ENCODE measurements at places on chromosomes 7 and 10.

GRCh38 chr10:16518822-16519221 is 2.9 kb downstream of the C1QL3 start:
- H3K36me3 ChIP-seq: no peaks in the 10 kb centered on the region
- H3K4me1 ChIP-seq: no peaks in the 10 kb centered on the region
- no peak for DNase-seq
- H3K4me3 ChIP-seq: no peak overlapping the region
- no peak overlapping the region for H3K27ac ChIP-seq

- H3K4me3 ChIP-seq: no peak overlapping the region
- H3K27me3 ChIP-seq: no peaks in the 10 kb centered on the region
- no peaks in the 10 kb centered on the region for H3K4me1 ChIP-seq
- DNase-seq: no peak
These were observed 193.4 kb upstream of the STEAP4 start for GRCh38 chr7:88500131-88500530.

DNA sequence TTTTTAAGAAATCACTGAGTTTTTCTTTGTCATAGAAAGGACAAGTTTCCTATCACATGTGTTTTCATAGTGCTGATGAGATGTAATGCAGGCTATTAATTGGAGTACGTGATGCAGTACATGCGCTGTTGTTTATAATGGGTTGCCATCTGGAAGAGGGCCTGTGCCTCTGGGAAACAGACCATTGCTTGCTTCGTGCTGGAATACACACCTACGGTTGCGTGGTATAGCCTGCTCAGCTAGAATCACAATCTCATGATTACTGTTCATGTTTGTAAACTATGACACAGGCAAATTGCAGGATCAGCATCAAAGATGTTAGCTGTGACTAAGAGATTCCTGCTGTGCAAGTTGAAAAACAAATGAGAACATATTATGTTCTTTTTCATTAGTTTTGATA is 107.2 kb upstream of the STEAP1B start:
- no peaks in the 10 kb centered on the region for H3K4me1 ChIP-seq
- DNase-seq: no peak
- H3K27ac ChIP-seq: no peak overlapping the region
- H3K27me3 ChIP-seq: no peaks in the 10 kb centered on the region

DNA sequence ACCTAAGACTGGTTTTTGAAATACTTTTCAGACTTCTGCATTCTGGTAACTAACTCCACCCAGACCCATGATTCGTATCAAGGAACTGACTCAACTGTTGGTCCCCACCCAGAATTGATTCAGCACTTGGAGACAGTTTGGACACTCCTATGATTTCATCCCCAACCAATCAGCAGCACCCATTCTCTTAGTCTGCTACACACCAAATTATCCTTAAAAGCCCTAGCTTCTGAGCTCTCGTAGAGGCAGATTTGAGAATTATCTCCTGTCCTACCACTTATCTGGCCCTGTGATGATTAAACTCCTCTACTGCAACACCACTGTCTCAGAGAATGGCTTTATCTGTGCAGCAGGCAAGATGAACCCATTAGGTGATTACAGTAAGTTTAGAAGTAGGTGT is 7.7 kb upstream of the GSTO1 start:
- peaks cover 45% of the 10 kb centered on the region for H3K4me1 ChIP-seq
- DNase-seq: no peak
- H3K36me3 ChIP-seq: no peaks in the 10 kb centered on the region
- H3K4me3 ChIP-seq: no peak overlapping the region
- no peak overlapping the region for H3K27ac ChIP-seq

GRCh38 chr7:24835643-24836042 is 78.4 kb upstream of the GSDME start:
- H3K36me3 ChIP-seq: peaks cover 17% of the 10 kb centered on the region
- H3K4me1 ChIP-seq: peaks cover 26% of the 10 kb centered on the region
- no peak overlapping the region for H3K27ac ChIP-seq
- H3K4me3 ChIP-seq: no peak overlapping the region

DNA sequence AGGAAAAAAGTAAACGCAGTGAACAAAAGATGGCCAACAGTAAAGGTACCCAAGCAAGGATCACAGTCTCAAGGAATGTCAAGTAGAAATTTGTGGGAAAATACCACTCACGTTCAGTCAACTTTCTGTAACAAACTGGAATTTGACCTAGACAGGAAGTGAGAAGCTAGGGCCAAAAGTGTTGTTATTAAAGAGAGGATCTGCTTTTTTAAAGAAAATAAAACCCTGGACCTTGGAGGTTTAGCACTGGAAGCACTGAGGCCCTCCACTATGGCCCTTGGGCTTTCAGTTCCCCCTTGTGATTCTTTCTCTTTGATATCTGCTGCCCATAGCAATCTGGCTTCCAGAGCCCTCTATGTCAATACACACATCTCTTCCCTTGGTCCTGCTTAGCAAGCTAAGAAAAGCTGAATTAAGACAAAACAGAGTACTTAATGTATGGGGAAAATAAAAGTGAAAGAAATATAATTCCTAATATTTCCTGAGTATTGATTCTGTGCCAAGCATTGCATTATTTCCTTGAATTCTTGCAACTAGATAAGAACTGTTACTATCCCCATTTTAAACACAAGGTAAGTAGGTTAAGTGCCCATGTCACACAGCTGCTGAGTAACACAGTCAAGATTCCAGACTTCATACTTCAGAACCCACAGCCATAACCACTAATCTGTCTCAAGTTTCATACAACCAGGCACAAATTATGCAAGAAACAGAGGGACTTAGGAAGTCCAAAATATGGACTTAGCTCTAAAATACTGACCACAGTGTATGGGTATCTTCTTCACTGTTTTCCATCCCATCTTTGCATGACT is 2.6 kb upstream of the ZNF438 start:
- DNase-seq: no peak
- H3K27me3 ChIP-seq: peaks cover 5% of the 10 kb centered on the region
- no peak overlapping the region for H3K4me3 ChIP-seq
- no peaks in the 10 kb centered on the region for H3K36me3 ChIP-seq

GRCh38 chr10:101131962-101132635 is 999 bp downstream of the TLX1 start:
- peaks cover 25% of the 10 kb centered on the region for H3K4me1 ChIP-seq
- H3K4me3 ChIP-seq: no peak overlapping the region
- H3K36me3 ChIP-seq: no peaks in the 10 kb centered on the region
- peaks cover 63% of the 10 kb centered on the region for H3K27me3 ChIP-seq
- no peak for DNase-seq

DNA sequence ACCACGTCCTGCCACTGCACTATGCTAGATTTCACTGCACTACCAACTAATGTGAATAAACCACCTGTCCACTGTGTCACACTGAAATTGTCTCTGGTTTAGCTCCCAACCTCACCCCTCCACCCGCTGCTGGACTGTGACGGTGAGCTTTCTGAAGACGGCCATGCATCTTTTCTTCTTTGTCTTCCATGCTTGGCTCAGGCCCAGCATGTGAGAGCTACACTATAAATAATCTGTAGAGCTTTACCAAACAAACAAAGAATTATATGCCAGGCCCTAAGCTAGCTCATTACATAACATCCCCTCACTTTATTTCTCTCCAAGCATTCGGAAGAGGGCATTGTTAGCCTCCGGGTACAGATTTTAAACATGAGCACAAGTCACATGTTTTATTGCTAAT is 633.2 kb downstream of the TNS3 start:
- no peak overlapping the region for H3K4me3 ChIP-seq
- no peaks in the 10 kb centered on the region for H3K4me1 ChIP-seq
- no peaks in the 10 kb centered on the region for H3K36me3 ChIP-seq
- H3K27me3 ChIP-seq: no peaks in the 10 kb centered on the region
- H3K27ac ChIP-seq: no peak overlapping the region

- no peak overlapping the region for H3K4me3 ChIP-seq
- no peaks in the 10 kb centered on the region for H3K27me3 ChIP-seq
These were observed 62.2 kb upstream of the USP6NL start for GRCh38 chr10:11673346-11674280.

DNA sequence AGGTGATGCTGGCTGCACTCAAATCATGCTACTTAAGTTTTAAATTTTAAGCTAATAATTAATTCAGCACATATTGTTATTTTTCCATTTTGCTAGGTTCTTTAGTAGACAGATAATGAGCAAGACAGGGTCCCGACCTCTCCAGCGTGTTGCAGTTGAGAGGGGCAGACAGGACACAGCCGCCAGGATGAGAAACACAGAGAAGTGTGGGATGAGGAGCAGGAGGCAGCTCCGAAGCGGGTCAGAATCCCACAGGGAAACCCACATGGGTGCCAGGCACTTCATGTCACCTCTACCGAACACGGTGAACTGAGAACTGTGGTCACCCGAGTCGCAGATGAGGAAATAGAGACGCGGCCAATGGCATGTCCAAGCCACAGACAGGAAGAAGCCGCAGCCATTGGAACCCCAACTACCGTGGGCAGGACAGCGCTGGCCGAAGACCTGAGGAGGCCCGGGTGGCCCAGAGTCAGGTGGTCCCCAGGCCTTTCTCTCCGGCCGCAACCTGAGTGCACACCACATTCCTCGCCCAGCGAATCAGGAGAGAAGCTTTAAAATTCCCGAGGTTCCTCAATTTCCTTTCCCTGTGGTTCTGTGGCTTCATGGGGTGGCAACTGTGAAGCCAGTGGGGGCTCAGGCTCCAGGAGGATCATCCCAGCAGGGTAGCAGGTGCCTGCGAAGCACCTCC is 213.0 kb downstream of the DNAJB6 start:
- no peak for DNase-seq
- no peak overlapping the region for H3K27ac ChIP-seq
- H3K36me3 ChIP-seq: no peaks in the 10 kb centered on the region
- H3K27me3 ChIP-seq: peaks cover 11% of the 10 kb centered on the region
- H3K4me1 ChIP-seq: peaks cover 4% of the 10 kb centered on the region

- H3K36me3 ChIP-seq: no peaks in the 10 kb centered on the region
- no peak overlapping the region for H3K4me3 ChIP-seq
- no peak for DNase-seq
- no peaks in the 10 kb centered on the region for H3K4me1 ChIP-seq
These were observed 864 bp downstream of the CDCA7L start for GRCh38 chr7:21944616-21945453.

- H3K4me1 ChIP-seq: no peaks in the 10 kb centered on the region
- DNase-seq: no peak
- H3K27ac ChIP-seq: no peak overlapping the region
- H3K27me3 ChIP-seq: no peaks in the 10 kb centered on the region
- H3K4me3 ChIP-seq: no peak overlapping the region
These were observed 49.5 kb downstream of the FAM53B start for GRCh38 chr10:124694481-124695220.

Data from HepG2 (cell line).